ENCODE measurements at places on chromosomes 1 and 21.

GRCh38 chr1:153001382-153001781 lies at the start of gene SPRR3:
TSS of gene SPRR3 (plus strand) at chr1:153001749. CDS start at chr1:153003021, 1,272 bp downstream.
- no peak for DNase-seq

- no peak for DNase-seq
These were observed 12.1 kb downstream of the ERG start for GRCh38 chr21:38486221-38486620.

DNA sequence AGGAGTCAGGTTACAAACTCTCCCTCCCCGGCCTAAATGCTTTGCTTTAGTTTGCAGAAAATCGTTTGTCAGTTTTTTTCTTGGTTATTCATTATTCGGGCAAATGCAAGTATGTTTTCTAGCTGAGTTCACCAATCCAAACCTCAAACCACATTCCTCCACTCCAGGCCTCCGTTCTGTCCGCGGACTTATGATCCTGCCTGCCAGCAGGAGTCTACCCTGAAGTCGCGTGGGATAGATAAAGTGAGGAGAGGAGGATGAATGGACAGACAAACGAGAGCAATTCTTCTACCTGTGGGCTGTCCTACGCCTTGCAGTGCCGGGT lies 1.3 kb downstream of the ADAMTS1 start:
- DNase-seq: no peak

DNA sequence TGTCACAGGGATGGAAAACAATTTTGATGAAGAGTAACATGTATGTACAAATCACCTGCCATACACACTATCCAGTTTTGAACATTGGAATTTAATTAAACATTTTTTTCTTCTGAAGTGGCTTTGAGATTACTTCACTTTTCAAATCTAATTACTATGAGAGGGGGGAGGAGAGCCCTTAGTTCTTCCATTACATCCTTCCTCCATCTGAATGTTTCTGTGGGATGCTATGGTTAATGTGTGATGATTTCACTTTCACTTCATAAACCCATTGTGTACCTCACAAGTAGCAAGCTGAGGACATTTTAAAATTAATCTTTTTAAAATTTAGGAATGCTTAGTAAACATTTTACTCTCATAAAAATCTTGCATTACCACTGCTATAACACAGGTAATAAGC lies 156.9 kb downstream of the RUNX1 start:
- no peak for DNase-seq

GRCh38 chr21:43318841-43319781 lies 107.8 kb downstream of the SIK1 start:
- no peak for DNase-seq

DNA sequence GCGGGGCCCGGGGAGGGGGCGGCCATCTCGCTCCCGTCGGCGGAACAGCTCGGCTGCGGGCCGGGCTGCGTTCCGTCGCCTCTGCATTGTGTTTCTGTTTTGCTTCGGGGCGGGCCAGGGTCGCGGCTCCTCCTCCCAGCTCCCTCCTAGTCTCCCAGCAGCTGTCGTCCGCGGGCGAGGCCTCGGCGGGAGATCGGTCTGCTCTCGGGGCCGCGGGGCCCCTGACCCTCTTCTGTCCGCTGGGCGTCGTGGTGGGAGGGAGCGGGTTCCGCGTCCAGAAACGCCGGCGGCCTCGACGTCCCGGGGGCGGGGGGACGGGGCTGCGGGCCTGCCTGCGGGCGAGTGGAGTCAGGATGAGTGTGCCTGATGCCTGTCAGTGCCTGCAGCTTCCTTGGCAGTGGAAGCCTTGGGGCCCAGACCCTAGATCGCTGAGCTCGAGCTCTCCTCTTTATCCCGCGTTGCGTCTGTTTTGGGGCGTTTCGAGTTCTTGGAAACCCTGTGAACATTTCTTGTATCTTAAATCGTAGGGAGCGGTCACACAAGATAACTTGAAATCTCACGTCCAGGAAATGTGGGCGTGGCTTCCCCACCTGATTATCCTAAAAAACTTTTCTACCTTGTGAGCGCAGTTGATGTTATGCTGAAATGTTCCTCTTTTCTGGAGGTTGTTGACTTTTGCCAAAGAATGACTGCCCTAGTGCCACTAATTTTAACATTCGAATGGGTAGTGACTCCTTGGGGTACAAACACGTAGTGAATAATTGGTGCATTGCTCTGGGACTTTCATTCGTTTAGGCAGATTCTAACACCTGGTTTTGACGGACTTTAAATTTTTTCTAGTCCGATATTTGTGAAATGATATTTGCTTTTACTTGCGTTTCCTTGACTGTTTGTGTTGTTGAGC lies 676 bp downstream of the MORC3 start:
- no peak for DNase-seq

DNA sequence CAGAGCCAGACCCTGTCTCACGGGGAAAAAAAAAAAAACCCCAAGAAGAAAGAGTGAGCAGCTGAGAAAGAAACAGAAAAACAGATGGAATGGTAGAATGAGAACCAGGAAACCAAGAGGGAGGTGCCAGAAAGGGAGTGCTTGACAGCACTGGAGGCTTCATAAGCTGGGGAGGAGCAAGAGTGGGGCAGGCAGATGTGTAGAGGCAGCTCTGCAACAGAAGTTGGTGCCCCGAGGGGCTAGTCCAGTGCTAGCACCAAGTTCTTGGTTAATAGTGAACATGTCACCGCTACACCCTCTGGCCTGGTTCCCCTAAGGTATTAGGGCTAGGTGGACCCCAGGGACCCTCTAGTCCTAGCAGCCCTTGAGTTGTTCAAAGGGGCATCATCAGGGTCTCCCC lies 98.0 kb downstream of the TGFBR3 start:
- DNase-seq: no peak
